ENCODE measurements at places on chromosomes 6 and 20.

DNA sequence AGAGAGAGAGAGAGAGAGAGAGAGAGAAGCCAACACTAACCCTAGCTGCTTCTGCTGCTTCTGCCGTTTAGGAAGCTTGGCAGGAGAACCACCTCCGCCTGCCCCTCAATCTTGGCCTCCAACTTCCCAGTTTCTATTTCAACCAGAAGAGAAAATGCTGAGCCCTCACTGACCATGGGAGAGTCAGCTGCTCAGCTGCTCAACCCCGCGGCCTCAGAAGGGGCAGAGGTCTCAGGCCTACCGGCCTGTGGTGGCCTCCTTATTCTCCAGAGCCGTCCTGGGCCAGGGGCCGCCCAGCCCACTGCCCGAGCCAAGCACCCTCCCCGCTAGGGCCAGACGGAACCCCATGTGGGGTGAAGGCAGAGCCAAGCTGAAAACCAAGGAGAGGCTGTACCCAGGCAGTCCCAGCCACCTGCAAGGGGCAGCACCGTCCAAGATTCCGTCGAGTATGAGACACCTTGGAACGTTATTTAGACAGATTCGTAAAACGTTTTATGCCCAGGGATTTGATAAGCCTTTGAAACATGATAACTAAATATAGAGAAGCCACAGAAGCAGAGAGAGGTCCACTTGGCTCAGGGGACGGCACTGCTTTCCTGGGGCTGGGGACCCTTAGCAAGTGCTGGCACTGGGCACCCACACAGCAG, 116.6 kb downstream of the DLL1 start:
- peak; percentile 41 for DNase-seq

GRCh38 chr6:13314806-13315205, 13.5 kb downstream of the TBC1D7 start:
- no peak for DNase-seq

DNA sequence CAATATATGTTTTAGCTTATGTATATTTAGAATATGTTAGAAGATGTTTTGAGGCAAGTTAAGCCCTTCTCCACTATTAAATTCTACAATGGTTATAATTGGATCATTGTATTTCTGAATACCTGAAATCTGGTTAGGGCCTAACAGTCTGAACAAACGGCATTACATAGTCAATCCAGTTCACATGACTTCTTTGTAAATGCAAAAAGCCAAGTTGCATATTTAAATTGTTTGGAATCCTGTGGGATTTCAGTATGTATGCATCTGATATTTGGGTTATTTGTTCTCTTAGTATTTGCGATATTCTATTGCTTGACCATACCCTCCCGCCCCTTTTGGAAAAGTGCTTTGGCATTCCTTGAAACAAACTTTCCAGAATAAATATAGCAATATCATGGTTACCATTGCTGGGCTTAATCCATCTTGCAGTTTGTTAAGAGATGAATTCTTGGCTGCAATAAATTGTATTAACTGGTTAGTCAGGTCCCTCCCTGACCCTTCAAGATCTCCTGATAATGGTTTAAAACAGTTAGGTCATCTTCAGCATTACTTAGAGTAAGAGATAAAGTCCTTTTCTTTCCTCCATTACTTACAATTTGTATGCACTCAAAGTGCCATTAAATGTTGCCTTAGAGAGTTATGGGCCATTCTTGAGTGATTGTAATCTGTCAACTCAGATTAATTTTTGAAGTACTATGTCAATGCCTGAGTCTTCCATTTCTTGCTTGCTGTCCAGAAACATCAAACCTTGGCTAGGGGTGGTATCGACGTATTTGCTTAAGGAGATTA, 36.5 kb downstream of the LRRC1 start:
- no peak for DNase-seq

DNA sequence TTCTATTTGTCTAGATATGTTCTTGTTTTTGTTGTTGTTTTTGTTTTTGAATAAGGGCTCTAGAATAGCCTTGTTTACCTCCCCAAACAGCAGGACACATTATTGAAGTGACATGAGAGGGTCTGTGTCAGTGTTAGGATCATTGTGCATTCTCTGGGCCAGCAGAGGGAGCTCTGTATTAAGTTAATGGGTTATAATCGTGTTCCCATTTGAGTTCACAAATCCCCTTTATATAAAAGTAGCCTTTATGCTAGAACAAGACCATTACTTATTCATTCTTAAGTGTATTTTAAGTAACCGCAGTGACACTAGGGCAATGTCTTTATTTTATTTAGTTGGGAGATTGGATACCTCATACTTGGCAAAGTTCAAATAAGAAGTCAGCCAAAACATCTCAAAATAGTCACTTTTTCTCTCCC, 44.8 kb downstream of the STK4 start:
- DNase-seq: peak; percentile 66

- DNase-seq: peak; percentile 52
Measured at GRCh38 chr6:101058296-101058695, 177.2 kb upstream of the ASCC3 start.

- peak; percentile 55 for DNase-seq
Measured at GRCh38 chr6:148598724-148599123, 148.1 kb upstream of the UST start.

DNA sequence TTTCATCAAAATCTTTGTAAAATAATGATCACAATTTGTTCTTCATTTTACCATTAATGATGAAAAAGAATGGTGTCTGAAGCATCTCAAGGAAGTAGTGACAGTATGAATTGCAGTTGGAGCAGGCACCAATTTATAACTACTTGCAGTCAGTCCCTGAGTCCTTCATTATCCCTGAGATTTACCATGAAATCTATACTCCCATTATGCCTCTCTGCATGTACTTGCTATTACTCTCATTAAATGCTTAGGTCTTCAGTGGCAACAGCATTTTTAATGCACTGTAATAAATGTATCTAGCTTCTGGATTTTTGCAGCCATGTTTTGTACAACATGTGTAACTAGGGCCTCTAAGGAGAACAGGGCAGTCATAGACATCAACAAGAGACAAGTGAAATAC, 708.8 kb downstream of the EYS start:
- DNase-seq: no peak

DNA sequence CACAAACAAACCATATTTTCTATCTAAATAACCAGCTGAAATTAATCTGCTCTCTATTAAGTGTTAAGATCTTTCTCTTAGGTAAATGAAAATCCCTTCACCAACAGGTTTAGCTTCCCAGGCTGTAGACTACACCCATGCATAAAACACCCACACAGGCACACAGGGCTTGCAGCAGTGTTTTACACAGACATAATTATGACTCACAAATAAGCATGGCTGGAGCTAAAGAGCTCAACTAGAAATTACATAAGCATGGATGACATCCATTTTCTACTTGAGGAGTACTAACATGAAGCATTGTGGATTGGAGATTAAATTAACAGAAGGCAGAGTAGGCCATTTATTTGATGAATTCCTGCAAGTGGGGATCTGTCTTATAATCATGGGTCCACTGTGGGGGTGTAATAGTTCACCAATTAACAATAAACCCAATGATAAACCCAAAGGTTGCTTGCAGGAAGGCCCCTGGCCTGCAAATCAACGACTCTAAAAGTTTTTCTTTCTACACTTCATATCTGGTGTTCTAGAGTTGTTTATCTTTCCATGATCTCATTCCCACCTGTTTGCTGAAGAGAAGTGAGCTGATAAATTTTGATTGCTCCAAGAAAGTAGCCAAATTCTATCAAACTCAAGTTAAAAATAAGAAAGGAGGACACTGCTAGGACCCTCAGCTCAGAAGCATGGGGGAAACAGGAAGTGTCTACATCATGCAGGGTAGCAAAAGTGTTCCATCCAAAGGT, 33.8 kb upstream of the E2F3 start:
- DNase-seq: peak; percentile 24

DNA sequence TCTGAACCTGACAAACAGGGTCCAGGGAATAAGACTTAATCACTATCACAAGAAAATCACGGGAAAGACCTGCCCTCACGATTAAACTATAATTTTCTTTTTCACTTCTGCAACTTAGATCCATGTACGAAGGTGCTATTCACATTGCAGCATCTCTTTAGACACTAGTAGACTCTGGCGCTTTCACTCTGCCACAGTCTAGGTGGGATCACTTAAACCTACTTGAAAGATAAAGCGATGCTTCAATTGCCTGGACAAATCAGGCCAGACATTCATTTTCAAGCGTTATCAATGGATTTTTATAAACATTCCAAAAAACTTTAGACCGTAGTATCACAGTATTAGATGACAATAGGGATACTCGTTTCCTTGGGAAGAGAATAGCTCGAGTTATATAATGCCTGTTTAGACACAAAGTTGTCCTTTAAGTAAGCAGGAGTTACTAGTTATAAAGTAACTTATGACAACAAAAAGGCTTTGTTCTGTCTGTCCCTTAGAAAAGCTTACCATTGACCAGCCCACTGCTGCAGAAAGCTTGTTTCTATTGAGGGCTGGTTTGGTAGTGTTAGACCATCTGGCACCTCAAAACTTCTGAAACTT, 367.3 kb downstream of the UTRN start:
- no peak for DNase-seq

GRCh38 chr6:170008294-170008785, 256.9 kb downstream of the ERMARD start:
- no peak for DNase-seq

DNA sequence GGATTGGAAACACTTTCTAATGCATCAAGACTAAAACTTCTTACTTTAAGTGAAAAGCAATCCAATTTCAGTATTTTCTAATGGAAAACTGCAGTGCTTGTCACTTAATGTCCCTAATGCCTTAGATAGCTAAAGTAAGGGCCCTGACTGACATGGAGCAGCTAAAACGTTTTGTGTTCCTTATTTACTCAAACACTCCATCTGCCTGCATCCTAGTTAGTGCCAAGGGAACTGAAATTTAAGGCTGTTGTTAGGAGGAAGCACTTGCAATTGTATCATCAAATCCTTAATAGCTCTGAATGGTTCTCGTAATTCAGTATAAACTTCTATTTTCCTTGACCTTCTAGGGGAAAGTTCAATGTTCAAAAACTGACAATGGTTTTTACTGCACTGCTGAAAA, 127.4 kb downstream of the GJA10 start:
- no peak for DNase-seq

DNA sequence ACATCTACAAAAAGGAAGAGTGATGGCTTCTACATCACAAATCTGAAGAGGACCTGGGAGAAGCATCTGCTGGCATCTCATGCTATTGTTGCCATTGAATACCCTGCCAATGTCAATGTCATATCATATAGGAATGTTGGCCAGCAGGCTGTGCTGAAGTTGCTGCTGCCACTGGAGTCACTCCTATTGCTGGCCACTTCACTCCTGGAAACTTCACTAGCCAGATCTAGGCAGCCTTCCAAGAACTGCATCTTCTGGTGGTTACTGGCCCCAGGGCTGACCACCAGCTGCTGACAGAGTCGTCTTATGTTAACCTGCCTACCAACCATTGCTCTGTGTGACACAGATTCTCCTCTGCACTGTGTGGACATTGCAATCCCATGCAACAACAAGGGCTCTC, 111.8 kb downstream of the PERP start:
- no peak for DNase-seq

DNA sequence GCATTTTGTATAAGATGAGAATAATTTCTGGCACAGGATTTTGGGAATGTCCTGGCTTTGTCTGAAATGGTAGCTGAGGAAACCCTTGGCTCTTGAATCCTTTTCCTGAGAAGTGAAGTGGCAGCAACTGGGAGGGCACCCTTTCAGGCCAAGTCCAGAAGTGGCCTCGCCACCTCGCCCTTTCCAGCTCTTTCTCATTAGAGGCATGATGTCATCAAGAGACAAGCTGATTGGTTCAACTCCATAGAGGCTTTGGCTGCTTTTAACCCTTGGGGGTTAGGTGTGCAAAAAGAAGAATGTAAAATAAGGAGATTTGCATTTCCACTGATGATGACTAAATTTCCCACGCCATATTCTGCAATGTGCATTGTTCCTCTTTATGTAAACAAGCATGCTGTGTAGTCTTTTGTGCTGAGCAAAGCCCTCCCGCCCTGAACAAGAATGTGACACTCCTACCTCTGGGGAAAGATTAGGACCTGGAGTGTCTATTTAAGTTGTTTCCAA, 116.5 kb downstream of the TCP11 start:
- DNase-seq: peak; percentile 56

DNA sequence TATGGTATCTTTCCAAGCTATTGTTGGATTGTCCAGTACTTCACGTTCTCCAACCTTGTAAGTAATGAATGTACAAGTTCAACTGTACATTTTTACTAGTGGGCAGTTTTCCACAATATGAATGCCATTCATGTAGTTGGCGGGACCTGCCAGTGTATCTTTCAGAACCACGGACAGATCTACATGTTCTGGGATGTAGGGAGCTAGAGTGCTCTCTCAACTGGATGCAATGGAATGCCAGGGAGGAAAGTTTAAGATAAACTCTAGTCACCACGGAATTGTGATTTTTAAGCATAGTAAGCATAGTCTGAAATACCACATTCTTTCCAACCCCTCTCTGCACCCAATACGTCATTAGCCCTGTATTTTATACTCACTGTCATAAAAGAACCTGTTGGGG, 21.5 kb upstream of the HLA-C start:
- DNase-seq: peak; percentile 29

DNA sequence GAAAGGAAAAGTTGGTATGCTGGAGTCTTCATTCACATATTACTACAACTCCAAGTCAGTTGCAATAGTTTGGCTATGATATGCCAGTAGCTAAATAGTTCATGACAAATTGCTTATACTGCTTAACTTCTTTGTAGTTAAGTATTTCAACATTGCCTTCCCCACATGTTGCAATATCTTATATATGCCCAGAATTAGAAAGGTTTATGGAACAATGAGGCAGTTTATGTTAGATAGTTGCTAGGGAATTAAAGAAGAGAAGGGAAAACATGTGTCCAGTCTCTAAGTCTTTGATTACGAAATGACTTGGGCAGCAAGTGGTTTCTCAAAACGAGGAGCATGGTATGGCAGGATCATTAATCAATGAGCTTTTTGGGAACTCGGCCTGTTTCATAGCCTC, 145.8 kb downstream of the PLCB4 start:
- DNase-seq: peak; percentile 58

DNA sequence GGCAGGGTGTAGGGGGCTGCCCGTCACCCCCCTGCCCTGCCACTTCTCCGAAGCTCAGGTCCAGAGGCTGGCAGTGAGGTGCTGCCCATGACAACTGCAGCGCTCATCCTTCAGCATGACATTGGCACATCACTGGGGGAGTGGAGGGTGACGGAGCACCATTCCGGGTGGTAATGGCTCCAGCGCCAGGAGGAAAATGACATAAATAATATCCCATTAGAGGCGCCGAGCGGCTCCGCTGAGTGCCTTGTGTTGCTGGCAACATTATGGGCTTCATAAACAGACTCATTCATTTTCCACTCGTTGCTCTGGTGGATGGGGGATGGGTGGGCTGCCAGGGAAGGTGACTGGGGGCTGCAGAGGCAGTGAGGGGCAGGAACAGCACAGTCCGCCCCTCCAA, 56.9 kb upstream of the CTNNBL1 start:
- no peak for DNase-seq

All from umbilical cord (tissue), 2 donors.